ENCODE measurements at places on chromosomes 16 and 17.

GRCh38 chr17:76542566-76542971, 2.7 kb downstream of the PRCD start:
- DNase-seq = no peak

- no peak for DNase-seq
These were observed 44.5 kb upstream of the TBX2 start for GRCh38 chr17:61354895-61355874.

DNA sequence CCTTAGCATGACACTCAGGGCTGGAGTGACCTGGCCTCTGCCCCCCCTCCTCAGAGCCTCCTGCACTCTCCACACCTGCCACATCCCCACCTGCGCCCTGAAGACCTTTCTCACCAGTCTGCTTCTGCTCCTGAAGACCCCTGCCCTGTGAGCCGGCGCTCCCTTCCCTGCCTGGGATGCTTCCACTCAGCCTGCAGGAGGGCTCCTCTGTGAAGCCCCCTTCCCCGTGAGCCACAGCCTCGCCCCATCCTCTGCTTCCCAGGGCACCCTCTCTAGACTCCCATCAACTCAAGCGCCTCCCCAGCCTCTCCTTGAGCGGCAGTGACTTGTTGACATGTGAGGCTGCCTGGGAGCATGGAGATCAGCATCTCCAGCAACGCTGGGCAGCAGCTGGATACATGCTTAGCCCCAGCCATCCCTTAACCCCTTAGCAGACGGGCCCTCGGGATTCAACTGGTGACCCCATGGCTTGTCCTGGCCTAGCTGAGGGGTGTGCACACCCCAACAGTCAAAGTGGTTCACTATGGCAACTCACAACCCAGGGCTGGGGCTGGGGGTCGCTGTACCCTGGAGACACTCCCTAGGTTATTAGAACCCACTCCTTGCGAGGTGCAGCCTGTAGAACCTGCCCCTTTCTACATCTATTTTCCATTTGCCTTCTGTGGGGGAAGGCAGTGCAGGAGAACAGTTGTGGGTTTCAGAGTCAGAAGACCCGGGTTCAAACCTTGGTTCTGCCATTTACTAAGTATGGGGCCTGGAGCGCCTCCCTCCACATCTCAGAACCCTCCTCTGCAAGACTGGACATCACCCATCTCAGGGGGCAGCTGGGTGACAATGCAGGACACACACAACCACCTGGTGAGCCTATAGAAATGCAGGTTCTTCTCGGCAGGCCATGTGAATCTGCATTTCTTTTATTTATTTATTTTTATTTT, 21.5 kb downstream of the TMEM235 start:
- no peak for DNase-seq

DNA sequence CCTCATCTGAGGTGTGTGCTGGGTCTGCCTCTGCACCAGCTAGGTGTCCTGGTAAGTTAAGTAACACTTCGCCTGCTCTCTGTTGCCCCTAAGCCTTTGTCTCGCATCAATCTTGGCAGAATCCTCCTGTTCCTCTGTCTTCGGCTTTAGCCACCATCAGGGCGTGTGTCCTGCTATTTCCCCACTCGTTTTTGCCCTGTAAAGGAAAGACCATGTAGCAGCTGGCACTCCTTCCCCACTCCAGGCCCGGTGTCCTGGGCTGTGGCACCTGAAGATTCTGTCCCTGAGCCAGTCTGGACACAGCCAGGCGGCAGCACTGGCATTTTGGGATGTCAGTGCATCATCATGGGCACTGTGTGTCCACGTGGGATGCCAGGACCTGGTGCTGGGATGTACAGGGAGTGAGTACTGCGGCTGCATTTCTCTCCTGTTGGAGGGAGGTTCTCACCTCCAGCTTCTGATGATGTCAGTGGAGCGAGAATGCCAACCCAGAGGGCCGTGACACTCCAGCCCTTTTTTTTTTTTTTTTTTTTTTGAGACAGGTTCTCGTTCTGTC, 26.2 kb upstream of the FOXK2 start:
- no peak for DNase-seq

- DNase-seq = peak; percentile 60
These were observed at the start of gene DHX58 for GRCh38 chr17:42112552-42113176. Gene DHX58 (minus strand): TSS chr17:42112714. CDS start chr17:42111892, 822 bp downstream.

- DNase-seq = no peak
These were observed 168.5 kb upstream of the RPH3AL start for GRCh38 chr17:521183-521525.

DNA sequence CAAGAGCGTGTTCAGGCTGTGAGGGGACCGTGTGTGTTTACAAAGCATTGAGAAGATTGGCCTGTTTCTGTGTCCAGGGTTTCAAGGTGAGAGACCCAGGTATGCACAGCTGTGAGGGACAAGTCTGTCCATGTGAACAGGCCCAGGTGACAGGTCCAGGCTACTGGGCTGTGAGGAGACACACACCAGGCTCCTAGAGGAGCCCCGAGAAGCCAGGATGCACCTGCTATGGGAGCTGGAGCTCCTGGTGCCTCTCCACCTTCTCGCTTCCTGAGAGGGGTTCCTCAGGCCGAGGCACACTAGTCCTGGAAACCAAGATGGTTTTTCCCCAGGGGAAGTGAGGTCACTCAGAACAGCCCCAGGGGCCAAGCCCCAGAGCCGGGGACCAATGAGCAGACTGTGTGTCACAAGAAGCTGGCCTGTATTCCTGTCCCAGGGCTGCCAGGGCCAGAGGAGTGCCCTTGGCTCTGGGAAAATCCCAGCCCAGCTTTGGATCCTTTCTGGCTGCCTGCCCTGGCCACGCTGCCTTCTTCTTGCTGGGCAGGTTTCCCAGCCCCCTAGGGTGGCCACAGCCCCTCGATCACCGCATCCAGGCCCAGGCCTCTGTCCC, 153.4 kb upstream of the PLCG2 start:
- no peak for DNase-seq

DNA sequence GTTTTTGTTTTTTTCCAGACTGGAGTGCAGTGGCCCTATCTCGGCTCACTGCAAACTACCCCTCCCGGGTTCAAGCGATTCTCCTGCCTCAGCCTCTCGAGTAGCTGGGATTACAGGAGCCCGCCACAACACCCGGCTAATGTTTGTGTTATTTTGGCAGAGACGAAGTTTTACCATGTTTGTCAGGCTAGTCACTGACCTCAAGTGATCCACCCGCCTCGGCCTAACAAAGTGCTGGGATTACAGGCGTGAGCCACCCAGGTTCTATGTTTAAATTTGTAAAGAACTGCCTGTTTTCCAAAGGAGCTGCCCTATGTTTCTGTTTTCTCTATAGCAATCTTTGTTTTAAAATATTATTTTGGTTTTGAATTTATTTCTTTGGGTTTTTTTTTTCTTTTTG, 13.8 kb upstream of the C16orf87 start:
- no peak for DNase-seq

- DNase-seq = no peak
These were observed 660 bp upstream of the ATP2A1 start for GRCh38 chr16:28877655-28878000.

DNA sequence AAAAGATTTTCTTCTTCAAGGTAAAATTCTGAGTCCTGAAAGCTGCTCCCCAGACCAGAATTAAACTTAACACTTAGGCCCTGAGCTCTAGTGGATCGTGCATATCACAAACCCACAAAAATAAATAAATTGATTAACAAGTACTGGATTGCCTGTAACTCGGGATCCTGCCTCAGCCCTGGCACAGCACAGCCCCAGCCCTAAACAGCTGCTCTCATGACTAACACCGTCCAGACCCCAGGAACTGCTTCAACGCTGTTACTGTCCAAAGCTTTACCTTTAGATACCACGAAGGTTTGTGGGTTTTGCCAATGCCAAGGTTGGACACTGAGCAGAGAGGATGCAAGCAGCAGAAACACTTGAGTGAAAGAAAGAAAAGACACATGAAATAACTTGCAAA, 172.5 kb downstream of the COPRS start:
- DNase-seq = no peak

GRCh38 chr16:57354311-57354710, 4.3 kb upstream of the CCL22 start:
- DNase-seq = no peak

DNA sequence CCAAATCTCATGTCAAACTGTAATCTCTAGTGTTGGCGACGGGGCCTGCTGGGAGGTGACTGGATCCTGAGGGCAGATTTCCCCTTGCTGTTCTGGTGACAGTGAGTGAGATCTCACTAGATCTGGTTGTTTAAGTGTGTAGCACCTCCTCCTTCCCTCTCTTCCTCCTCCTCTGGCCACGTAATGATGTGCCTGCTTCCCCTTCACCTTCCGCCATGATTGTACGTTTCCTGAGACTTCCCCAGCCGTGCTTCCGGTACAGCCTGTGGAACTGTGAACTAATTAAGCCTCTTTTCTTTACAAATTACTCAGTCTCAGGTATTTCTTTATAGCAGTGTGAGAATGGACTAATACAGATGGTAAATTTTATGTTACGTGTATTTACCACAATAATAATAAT, 49.2 kb downstream of the METTL16 start:
- DNase-seq = no peak

DNA sequence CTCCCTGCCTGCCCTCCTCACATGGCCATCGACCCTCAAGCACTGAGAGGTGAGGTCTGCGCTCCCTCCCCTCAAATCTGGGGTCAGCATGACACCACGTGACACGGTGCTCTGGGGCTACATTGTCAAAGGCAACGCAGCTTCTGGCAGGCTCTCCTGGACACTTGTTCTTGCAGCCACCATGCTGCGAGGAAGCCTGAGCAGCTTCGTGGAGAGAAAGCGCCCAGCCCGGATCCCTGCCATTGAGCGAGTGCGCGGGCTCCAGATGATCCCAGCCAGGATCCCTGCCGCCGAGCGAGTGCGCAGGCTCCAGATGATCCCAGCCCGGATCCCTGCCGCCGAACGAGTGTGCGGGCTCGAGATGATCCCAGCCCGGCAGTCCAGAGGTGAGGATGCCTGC, 70.9 kb upstream of the METRNL start:
- no peak for DNase-seq

DNA sequence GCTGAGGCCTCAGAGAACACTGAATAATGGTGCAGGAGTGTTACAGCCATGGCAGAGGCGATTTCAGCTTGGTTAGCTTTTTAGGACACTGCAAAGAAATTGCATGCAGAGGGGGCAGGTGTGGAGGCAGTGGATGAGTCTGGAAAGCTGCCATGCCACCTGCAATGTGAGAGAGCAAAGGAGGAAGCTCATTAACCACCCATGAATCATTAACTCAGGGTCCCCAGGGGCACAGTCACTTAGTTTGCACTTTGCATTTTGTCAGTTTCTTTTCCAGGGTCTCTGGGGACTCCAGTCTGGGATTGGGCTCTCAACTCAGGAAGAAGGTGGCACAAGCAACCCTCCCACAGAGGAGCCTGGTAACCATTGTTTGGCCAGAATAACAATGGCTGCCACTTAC, 132.9 kb downstream of the USP31 start:
- no peak for DNase-seq

DNA sequence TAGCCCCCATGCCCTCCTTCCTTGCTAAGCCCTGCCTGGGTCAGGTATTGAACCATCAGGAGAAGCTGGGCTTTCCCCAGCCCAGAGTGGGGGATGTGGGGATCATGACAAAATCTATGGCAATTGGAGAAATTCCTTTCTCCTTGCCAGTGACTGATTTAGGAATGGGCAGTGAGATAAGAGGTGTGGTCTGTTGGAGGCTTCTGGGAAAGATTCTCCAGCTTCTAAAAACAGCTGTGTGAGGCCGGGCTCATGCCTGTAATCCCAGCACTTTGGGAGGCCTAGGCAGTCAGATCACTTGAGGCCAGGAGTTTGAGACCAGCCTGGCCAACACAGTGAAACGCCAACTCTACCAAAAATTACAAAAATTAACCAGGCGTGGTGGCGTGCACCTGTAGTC, 69.1 kb downstream of the SRCIN1 start:
- DNase-seq = no peak

GRCh38 chr17:27283060-27283459, 10.9 kb upstream of the WSB1 start:
- DNase-seq = no peak

Data from CMK (cell line).